Stimulated activated CD4-positive, alpha-beta T cell treated with anti-CD3 and anti-CD28 coated beads, TNF-alpha, amount 100 ng/mL, for 1 hour (primary cell): ENCODE measurements at places on chromosomes 2 and 18.

DNA sequence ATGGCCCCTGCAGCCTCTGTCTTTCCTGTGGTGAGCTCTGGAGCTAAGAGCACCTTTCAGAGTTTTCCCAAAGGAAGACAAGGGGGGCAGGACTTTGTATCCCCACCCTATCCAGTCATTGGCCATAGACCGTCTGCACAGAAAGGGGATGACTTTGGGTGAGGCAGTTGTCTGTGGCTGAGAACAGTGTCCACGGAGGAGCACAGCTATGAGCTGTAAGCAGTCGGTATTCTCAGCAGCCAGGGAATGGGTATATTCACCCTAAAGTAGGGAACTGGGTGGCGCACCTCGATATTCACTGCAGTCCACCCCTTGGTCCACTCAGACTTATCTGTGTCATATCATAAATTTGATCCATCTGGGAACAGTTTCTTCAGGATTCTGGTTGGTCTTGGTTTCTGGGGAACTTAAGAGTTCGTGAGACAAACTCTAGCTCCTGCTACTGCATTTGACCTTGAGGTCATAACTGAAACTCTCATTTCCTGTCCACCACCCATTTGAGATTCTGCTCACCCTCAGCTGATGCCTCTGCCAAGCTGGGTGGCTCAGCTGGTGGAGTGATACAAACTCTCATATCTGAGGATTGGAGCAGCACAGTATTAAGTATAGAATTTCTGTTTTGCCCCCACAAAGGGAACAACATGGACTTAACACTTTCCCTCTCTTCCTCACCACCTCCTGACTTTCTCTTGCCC lies 45.2 kb upstream of the SCG2 start:
- no peak for DNase-seq

- DNase-seq, result no peak
Measured at GRCh38 chr2:241125626-241126025, 23.5 kb upstream of the MTERF4 start.

DNA sequence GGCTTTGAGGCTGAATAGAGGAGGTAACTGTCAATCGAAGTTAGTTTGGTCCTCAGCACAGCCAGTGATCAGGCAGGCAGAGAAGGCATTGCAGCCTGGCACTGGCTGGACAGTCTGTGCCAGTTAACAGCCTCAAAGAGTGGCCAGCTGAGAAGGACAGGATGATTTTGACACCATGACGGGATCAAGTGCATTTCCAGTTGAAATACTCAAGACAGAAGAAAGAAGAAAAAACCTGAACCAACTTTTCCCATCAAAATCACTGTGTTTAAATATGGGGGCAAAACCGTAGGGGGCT lies 96.7 kb upstream of the ZCCHC2 start:
- DNase-seq, result no peak

GRCh38 chr2:166091439-166091838 lies 36.4 kb downstream of the SCN1A start:
- DNase-seq, result no peak

- DNase-seq, result no peak
Measured at GRCh38 chr2:67318993-67319481, 78.1 kb upstream of the ETAA1 start.

DNA sequence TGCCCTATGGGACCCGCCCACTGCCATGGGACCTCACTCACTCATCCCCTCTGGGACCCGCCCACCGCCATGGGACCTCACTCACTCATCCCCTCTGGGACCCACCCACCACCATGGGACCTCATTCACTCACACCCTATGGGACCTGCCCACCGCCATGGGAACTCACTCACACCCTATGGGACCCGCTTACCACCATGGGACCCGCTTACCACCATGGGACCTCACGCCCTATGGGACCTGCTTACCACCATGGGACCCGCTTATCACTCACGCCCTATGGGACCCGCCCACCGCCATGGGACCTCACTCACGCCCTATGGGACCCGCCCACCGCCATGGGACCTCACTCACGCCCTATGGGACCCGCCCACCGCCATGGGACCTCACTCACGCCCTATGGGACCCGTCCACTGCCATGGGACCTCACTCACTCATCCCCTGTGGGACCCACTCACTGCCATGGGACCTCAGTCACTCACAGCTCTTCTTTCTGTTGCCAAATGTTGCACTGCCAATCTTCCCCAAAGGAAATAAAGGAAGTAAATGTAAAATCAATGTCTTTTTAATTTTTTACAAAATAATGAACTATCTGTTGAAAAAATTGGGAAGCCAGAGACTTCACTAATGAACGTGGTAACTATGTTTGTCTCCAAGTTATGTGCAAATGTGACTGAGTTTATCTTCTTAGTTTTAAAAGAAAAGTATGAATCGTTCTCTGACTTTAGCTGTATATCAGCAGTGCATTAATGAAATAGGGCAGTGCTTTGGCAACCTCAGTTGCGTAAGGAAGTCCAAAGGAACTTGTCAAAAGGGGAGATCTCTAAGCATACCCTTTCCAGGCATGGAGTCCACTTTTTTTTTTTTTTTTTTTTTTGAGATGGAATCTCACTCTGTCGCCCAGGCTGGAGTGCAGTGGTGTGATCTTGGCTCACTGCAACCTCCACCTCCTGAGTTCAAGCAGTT lies 101.5 kb upstream of the MGAT5 start:
- DNase-seq, result no peak

DNA sequence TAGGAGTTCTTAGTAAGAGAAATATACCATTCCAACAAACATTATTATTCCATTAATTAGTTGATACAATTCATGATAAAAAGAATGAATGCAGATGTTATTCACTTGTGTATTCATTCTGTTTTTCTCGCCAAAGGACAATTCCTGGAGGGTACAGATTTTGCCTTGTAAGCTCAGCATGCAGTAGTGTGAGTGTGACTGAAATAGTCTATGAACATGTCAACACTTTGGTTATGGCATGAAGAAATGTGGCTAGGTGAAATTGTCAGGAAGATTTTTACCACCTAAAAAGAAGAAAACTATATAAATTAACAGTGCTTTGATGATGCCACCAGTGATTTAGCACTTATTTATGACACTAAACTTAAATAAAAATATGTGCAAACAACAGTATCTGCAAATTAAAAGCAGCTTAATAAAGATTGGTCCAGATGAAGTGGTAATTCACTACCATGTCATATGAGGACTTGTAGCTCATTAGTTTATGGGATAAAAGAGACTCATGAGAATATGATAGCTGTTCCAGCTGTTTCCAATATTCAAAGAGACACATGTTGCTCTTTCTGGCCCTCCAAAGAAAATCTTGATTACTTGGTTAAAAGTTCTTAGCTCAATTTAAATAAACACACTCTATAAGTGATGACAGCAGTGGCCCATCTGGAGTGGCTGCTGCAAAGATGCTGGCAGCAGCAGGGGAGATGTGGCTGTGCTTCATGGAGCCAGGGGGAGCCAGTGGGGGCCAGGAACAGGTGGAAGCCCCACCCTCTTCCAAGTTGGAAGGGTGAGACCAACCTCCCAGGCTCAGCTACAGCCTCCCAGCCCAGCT lies 165.0 kb downstream of the CDH19 start:
- no peak for DNase-seq

- no peak for DNase-seq
Measured at GRCh38 chr2:44952143-44952805, 10.8 kb downstream of the SIX3 start.

- DNase-seq, result no peak
Measured at GRCh38 chr2:134127496-134127895, 126.4 kb upstream of the MGAT5 start.

- no peak for DNase-seq
Measured at GRCh38 chr18:48540251-48541025, 1.6 kb downstream of the CTIF start.

- no peak for DNase-seq
Measured at GRCh38 chr18:43934322-43934721, 657.0 kb upstream of the SYT4 start.

- no peak for DNase-seq
Measured at GRCh38 chr2:212936572-212936971, 214.8 kb downstream of the IKZF2 start.

- DNase-seq, result peak; percentile 15
Measured at GRCh38 chr2:44016282-44016681, 20.5 kb upstream of the LRPPRC start.

- peak; percentile 15 for DNase-seq
Measured at GRCh38 chr2:231900486-231900942, 25.7 kb downstream of the NPPC start.

GRCh38 chr18:56202678-56203077 lies 435.7 kb downstream of the TXNL1 start:
- no peak for DNase-seq

DNA sequence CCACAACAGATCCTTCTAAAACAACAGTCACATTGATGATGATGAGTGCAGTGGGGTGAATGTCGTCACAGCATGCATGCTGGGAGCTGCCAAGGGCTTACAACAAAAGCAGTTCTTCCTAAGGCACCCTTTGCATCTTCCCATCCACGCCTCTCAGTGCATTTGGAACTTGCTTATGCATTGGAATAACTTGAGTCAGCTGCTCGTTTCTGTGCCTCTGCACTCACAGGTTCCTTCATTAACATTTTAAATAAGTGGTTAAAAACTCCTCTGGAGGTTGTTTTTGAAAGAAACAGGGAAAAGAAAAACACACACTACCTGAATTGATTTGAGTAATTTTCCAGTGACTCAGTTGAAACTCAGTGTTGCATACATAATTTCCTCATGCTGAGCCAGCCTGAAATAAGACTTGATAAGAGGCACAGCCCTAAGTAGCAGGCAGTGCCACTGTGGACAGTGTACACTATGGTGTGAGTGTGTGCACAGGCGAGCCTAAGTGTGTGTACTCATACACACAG lies 46.8 kb upstream of the TRIM43B start:
- no peak for DNase-seq
